ENCODE measurements at places on chromosomes 13 and 19.

GRCh38 chr13:28574617-28575142, 79.8 kb upstream of the FLT1 start:
- no peak for DNase-seq

- DNase-seq, result no peak
These were observed 165.0 kb downstream of the LACC1 start for GRCh38 chr13:44044547-44045179.

DNA sequence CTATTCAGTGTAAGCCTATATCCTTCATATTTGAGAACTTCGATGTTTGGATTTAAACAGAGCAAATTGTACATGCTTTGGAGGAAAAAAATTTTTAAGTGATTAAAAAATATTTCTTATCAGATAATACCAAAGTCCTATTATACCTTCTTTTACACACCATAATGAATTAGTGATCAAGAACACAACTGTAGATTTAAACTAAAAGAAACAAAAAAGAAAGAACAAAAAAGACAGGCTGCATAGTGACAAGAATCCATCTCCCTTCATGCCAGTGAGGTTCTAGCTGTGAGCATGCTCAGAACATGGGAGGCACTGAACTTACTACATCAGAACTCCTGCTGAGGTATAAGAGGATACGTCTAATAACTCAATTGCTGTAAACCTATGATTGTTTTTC, at the start of gene RXFP2:
Gene RXFP2, plus strand, starts transcription at position 301 of the 400 bp plus-strand sequence. Its CDS starts 87 bp downstream, at position 388.
- no peak for DNase-seq

GRCh38 chr13:34164582-34164981, 346.6 kb downstream of the RFC3 start:
- DNase-seq, result no peak

- peak; percentile 21 for DNase-seq
These were observed 224.8 kb downstream of the NHLRC3 start for GRCh38 chr13:39263033-39263432.

- no peak for DNase-seq
These were observed 8.8 kb upstream of the SULT2B1 start for GRCh38 chr19:48543121-48543710.

Measured in RPMI8226 (cell line).